ENCODE measurements at places on chromosomes 16 and 17.

GRCh38 chr16:62741692-62742091, 705.5 kb upstream of the CDH8 start:
- no peak for DNase-seq

DNA sequence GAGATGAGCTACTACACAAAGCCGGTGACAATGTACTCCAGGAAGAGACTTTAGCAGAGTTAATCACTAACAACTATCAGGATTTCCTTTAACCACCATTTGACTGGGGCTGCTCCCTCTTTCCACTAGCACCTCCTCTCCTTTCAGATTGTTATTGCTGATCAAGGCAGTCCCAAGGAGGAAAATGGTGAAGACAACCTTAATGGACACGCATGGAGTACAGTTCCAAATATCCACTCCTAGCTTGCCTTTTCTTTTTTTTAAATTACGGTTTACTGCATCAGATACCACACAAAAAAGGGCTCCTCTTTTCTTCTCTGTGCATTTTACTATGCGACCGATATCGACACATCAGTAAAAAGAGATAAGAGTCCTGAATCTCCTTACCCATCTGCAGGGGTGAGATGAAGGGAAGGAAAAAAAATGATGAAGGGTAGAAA, 30.9 kb downstream of the FAM222B start:
- DNase-seq, result no peak

GRCh38 chr16:79437764-79438751, 162.5 kb downstream of the MAF start:
- no peak for DNase-seq

DNA sequence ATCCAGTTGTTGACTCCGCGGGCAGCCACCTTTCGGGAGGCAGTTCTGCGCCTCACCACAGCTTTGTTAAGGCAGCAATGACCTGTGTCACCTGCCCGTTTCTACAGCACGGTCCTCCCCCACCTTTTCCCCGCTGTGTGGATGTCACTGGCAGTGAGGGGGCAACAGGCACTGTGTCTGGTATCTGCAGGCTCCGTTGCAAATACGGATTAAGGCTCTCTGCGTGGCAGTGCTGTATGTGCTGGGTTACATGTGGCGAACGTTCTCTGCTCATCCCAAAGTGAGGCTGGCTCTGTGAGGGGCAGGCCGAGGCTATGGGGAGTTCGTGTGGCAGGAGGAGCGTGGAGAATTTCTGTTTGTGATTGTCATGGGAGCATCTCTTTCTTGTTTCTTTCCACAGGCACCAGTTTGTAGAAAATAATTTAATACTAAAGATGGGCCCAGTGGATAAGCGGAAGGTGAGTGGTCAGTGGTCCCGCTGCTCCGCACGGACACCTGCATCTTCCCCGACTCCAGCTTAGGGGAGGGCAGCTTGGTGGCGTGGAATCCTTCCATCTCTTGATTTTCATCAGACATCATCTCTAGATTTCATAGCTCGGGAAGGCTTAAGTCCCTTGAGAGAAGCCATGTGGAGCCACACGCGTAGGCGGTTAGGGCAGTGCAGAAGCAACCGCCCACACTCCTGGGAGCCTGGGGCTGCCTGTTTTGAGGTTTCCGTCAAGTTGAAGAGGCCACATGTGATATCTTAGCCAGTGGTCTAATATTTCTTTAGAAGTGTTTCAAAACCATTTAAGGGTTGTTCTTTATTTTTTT, 57.8 kb downstream of the PDPK1 start:
- no peak for DNase-seq
